ENCODE measurements at places on chromosomes 4 and X.
A peak's percentile ranks its signal among the peaks of the same experiment; 100 is the strongest.

- peak; percentile 86 for DNase-seq
Observed at GRCh38 chr4:173169428-173170181, 994 bp downstream of the GALNT7 start.

- DNase-seq, result no peak
Observed at GRCh38 chr4:182743815-182744214, 173.4 kb downstream of the DCTD start.

- no peak for DNase-seq
Observed at GRCh38 chr4:98470831-98471230, 187.6 kb downstream of the TSPAN5 start.

DNA sequence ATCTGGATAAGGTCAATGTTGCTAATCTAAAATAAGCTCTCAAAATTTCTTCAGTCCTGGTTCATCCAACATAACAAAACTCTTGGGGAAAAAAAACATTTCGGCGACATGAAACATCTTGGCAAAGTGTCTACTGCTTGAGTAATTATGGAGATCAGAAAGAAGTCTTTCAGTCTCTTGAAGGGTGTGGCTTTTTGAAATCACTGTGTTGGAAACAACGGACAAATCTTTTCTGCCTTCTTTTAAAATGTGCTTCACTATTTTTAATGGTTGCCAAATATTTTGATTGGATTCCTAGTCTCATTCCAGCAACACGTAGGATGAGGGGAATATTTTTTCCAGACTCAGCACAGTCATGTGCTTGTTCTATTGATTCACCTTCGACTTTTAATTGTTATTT, 138.6 kb downstream of the KLHL8 start:
- DNase-seq, result no peak

- DNase-seq, result no peak
Observed at GRCh38 chr4:42637867-42638266, 19.0 kb downstream of the ATP8A1 start.

DNA sequence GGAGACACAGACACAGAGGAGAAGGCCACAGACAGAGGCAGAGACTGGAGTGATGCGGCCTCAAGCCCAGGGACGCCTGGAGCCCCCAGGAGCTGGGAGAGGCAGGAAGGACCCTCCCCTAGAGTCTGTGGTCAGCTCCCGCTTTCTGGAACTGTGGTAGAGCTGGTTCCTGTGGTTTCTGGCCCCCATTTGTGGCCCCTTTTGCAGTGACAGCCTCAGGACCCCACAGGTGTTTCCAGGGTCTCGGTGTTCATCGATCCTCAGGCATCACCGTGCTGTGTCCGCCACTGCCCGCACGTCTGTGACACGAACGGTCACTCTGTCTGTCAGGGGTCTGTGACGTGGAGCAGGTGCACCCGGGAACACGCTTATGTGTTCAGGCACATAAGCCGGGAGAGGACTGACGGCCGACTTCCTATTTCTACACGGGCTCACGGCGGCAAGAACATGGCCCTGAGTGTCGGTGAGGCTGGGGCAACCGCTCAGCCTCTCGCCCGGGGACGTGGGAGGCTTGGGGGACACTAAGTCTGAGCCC, 7.9 kb downstream of the GTPBP6 start:
- peak; percentile 53 for DNase-seq

- DNase-seq, result no peak
Observed at GRCh38 chrX:77422891-77423648, 24.1 kb upstream of the FGF16 start.

Data from upper lobe of right lung (tissue), 1 donor.